Pancreas (tissue), 10 donors: ENCODE measurements at places on chromosomes 12 and 14. TPM values are rescaled to one million over a fixed set of nuclear protein-coding genes. Genes with fewer than 3 reads are reported as not detected.

DNA sequence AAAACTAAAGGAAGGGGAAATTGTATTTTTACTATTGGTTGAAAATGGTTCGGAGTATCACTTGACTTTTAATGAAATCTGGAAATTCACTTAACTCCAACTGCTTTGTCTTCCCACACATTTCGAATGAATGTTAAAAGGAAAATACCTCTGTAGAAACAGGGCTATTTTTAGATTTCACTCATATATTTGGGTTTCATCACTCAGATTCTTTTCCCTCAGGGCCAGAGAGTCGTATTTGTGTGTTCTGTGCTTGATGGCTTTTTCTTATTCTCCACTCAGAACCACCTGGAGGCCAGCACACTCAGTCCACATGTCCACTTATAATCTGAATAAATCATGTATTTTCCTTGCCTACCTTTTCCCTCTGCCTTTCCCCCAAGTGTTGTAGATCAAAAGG is 40.0 kb downstream of the DAAM1 start:
- no peak overlapping the region for H3K4me3 ChIP-seq
- H3K4me1 ChIP-seq = peaks cover 4% of the 10 kb centered on the region
- H3K36me3 ChIP-seq = no peaks in the 10 kb centered on the region

DNA sequence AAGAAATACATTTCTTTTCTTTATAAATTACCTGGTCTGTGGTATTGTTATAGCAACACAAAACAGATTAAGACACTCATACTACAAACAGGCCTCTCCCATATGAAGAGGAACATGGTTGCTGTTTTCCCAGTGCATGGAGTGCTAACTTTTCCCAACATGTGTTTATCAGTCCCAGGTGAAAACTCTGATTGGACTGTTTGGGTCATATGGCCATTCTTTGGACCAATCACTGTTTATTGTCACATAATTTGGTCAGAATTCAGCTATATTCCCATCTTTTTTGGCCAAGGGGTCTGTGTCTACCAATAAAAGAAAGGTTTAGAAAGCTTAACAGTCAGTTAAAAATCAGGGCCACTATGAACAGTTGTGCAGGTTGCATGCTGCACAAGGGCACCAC is 35.4 kb upstream of the CCDC60 start:
- no peaks in the 10 kb centered on the region for H3K27me3 ChIP-seq
- H3K4me1 ChIP-seq = no peaks in the 10 kb centered on the region
- H3K27ac ChIP-seq = no peak overlapping the region

- H3K27ac ChIP-seq = no peak overlapping the region
- H3K27me3 ChIP-seq = no peaks in the 10 kb centered on the region
- peaks cover 7% of the 10 kb centered on the region for H3K4me1 ChIP-seq
Observed at GRCh38 chr12:106780010-106780631, 5.6 kb downstream of the RIC8B start.

- no peak overlapping the region for H3K4me3 ChIP-seq
- DNase-seq = no peak
- no peaks in the 10 kb centered on the region for H3K27me3 ChIP-seq
- H3K27ac ChIP-seq = no peak overlapping the region
- peaks cover 56% of the 10 kb centered on the region for H3K4me1 ChIP-seq
Observed at GRCh38 chr14:21258889-21259787, 10.1 kb downstream of the HNRNPC start.

GRCh38 chr12:21296348-21296747 is 38.4 kb downstream of the SLCO1A2 start:
- no peaks in the 10 kb centered on the region for H3K36me3 ChIP-seq
- H3K4me1 ChIP-seq = no peaks in the 10 kb centered on the region
- no peak overlapping the region for H3K4me3 ChIP-seq
- H3K27me3 ChIP-seq = no peaks in the 10 kb centered on the region
- no peak overlapping the region for H3K27ac ChIP-seq
- DNase-seq = no peak

GRCh38 chr12:99984271-99985128 is at the start of gene ANKS1B:
TSS of gene ANKS1B (minus strand) at chr12:99984936. CDS start at chr12:99984237, 699 bp downstream.
- no peaks in the 10 kb centered on the region for H3K27me3 ChIP-seq
- DNase-seq = peak; percentile 41
- H3K4me3 ChIP-seq = peak within 1 kb of the TSS; percentile 29
- no peak within 1 kb of the TSS for H3K27ac ChIP-seq

DNA sequence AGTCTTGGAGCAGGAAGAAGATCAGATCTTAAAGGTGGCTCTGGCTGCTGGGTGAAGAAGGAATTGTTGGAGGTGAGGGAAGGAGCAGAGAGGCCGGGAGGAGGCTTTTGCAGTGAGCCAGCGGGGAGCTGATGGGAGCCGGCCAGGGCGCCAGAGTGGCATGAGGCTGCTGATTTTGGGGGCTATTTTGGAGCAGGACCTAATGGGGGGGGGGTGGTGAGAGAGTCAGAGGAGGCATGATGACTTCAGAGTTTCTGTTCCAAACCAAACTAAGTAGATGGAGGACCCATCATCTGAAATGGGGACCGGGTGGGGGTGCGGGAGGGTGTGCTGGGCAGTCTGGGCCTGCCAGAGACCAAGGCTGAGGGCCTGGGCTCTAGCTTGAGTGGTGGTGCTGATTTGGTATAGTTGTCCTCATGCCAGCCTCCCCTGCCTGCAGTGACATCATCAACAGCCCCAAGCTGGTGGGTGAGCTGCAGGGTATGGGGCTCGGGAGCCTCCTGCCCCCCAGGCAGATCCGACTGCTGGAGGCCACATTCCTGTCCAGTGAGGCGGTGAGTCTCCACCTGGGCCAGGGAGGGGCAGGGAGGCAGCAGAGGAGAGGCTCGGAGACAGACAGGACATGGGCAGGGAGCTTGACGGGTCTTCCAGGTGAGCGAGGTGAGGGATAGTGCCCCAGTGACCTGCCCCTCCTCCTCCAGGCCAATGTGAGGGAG is 6.2 kb downstream of the TNFAIP2 start:
- H3K4me1 ChIP-seq = peaks cover 4% of the 10 kb centered on the region
- H3K27me3 ChIP-seq = no peaks in the 10 kb centered on the region
- DNase-seq = peak; percentile 17
- H3K27ac ChIP-seq = peak overlapping the region; percentile 33

DNA sequence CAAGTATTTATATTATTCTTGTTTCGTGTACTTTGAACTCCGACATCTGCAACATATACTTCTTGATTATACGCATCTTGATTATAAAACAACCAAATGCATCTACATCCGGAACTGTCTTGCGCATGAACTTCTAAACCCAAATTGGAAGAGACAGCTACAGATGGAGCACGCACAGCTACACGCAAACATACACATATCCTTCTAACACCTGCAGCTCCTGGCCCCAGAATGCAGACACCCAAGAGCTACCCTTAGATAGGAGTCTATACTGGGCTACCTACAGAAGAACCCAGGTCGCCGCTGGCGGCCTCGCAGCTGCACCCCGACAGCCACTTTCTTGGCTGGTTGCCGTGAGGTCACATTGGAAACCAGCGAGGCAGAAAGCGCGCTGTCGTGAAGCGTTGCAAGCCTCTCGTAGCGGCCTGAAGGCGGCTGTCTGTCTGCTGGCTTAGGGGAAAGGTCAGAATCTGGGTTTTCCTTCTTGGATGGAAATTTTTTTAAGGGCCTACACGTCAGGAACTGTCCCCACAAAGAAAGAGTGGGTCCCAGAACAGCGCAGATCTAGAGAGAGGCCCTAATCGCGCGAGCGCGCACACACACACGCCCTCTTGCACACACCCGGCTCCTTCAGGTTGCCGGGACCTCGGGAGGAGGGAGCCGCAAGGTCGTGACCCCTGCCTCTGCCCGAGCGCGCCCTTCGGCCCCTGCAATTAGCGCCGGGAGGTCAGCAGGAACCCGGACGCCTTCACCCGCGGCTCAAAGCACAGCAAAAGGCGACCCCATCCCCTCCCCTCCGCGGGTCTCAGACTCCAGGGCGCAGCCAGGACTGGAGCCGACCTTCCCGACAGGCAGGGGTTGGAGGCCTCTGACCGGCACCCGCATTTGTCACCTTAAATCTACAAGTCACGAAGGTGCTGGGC is 17.0 kb downstream of the TBX3 start:
- no peaks in the 10 kb centered on the region for H3K36me3 ChIP-seq
- no peaks in the 10 kb centered on the region for H3K4me1 ChIP-seq
- no peak overlapping the region for H3K4me3 ChIP-seq
- H3K27me3 ChIP-seq = peaks cover 7% of the 10 kb centered on the region

GRCh38 chr14:55398679-55399078 is 13.0 kb downstream of the ATG14 start:
- peaks cover 11% of the 10 kb centered on the region for H3K4me1 ChIP-seq
- H3K4me3 ChIP-seq = no peak overlapping the region
- no peaks in the 10 kb centered on the region for H3K27me3 ChIP-seq
- DNase-seq = no peak

DNA sequence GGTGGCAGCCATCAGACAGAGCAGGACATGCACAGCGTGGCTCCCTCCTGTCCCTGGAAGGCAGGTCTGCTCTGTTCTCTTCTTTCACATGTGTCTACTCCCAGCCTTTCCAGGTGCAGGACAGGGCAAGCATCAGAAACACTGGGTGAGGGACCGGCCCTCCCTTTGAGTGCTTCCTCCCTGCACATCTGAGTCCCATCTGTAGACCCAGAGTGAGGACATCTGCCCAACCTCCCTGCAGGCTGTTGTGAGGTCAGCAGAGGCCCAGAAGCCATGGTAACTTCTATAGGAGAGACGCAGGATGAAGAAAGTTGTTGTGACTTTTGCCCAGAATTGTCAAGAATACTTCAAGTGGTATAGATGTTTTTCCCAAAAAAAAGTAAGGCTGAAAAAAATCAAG is 282.7 kb downstream of the CACNA1C start:
- no peak for DNase-seq
- no peaks in the 10 kb centered on the region for H3K27me3 ChIP-seq
- H3K27ac ChIP-seq = no peak overlapping the region
- no peaks in the 10 kb centered on the region for H3K36me3 ChIP-seq
- H3K4me3 ChIP-seq = no peak overlapping the region

GRCh38 chr12:25323581-25323982 is 72.9 kb upstream of the KRAS start:
- H3K4me3 ChIP-seq = no peak overlapping the region
- no peak for DNase-seq
- no peaks in the 10 kb centered on the region for H3K4me1 ChIP-seq
- H3K27me3 ChIP-seq = no peaks in the 10 kb centered on the region

DNA sequence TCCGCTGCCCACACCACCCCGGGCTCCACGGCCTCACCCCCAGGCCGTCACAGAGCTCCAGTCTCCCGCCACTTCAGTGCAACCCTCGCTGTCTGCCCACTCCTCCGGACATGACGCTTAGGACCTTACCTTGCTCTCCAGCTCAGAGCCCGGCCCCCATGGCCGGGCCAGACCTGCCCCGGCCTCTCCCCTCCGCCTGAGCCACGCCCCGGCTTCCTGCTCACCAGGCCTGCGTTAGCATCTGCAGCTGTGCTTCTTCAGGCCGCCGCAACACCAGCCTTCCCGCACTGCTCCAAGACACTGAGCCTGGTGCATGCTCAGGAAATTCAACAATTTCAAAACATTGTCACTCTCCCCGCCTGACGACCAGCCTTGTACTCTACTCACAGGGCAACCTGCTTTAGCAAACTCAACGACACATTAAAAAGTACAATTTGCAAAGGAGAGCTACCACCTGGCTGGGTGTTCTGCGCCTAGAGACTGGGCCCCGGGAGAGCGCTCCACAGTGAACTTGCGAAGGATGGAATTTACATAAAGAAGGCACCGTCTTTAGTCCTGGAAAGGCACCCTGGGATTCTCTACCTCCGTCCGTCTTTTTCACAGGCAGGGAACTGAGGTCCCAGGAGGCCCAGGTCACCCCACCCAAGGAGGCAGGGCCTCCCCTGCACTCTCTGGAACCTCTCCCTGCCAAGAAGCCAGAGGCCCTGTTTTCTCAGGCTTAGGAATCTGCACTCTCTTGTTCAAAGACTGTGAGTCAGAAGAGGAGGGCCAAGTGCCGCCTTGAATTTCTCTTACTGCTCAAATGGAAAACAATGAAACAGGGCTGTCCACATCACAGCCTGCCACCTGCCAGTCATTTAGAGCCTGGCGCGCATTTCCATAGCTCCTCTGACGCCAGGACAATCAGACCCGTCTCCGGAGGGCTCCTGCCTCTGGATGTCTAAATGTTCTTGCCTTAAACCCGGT is 51.3 kb downstream of the STX2 start:
- DNase-seq = no peak
- H3K36me3 ChIP-seq = peaks cover 4% of the 10 kb centered on the region
- H3K4me3 ChIP-seq = no peak overlapping the region
- no peaks in the 10 kb centered on the region for H3K4me1 ChIP-seq
- H3K27me3 ChIP-seq = no peaks in the 10 kb centered on the region

GRCh38 chr12:129862561-129863175 is 41.2 kb downstream of the TMEM132D start:
- DNase-seq = no peak
- H3K27me3 ChIP-seq = no peaks in the 10 kb centered on the region
- H3K27ac ChIP-seq = no peak overlapping the region
- no peaks in the 10 kb centered on the region for H3K36me3 ChIP-seq
- H3K4me1 ChIP-seq = no peaks in the 10 kb centered on the region
- no peak overlapping the region for H3K4me3 ChIP-seq

GRCh38 chr14:62053188-62053587 is 291.0 kb downstream of the SNAPC1 start:
- H3K4me3 ChIP-seq = no peak overlapping the region
- H3K36me3 ChIP-seq = no peaks in the 10 kb centered on the region
- no peak overlapping the region for H3K27ac ChIP-seq
- H3K4me1 ChIP-seq = no peaks in the 10 kb centered on the region
- no peaks in the 10 kb centered on the region for H3K27me3 ChIP-seq

The GPD1 gene
- 0.78 TPM for total RNA-seq

The OTUB2 gene
- 0.95 TPM for total RNA-seq

The DPF3 gene
- 0.56 TPM for total RNA-seq

The C12orf60 gene
- 0.56 TPM for total RNA-seq

The TMEM260 gene
- 8.0 TPM for total RNA-seq
